ENCODE measurements at places on chromosomes 11 and 22. TPM values are rescaled to one million over a fixed set of nuclear protein-coding genes. Genes with fewer than 3 reads are reported as not detected.

DNA sequence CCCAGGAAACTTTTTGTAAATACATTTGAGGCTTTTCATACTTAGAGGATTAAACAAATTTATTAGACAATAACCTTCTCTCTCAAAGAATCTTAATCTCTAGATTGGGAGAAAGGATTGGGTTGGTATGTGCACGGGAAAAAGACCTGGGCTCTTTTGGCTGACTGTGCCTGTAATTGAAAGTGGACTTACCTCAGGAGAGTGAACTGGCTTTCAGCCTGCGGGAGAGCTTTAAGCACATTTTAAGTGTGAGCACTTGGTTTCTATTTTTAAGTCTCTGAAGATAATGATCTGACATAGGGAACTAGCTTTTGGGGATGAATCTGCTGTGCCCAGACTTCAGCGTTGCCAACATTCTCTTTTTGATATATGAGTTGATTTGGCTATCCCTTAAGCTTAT is 35.8 kb downstream of the UVRAG start:
- no peak for DNase-seq

The RIN1 gene
- total RNA-seq, result 0.43 TPM

The CDC42EP2 gene
- total RNA-seq, result 0.38 TPM

- DNase-seq, result no peak
Observed at GRCh38 chr11:120170741-120171261, 32.9 kb upstream of the TRIM29 start.

The C22orf23 gene
- total RNA-seq, result not detected

The GTPBP1 gene
- 111 TPM for total RNA-seq

DNA sequence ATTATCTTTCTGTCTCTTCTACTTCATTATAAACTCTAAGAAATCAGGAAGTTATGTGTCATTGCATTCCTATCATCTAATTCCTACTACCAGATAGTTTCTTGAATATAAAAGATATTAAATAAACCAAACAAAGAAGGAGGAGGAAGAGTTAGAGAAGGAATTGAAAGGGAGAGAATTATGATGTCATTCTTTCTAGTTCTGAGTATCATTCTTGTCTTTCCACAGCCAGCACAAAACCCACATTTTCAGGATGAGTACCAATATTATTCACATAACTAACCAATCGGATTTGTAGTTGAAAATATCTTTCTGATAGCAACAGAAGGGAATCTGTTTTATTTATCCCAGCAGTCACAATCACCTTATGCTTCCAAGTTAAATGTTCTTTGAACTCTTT is 13.3 kb downstream of the MS4A13 start:
- DNase-seq, result no peak

DNA sequence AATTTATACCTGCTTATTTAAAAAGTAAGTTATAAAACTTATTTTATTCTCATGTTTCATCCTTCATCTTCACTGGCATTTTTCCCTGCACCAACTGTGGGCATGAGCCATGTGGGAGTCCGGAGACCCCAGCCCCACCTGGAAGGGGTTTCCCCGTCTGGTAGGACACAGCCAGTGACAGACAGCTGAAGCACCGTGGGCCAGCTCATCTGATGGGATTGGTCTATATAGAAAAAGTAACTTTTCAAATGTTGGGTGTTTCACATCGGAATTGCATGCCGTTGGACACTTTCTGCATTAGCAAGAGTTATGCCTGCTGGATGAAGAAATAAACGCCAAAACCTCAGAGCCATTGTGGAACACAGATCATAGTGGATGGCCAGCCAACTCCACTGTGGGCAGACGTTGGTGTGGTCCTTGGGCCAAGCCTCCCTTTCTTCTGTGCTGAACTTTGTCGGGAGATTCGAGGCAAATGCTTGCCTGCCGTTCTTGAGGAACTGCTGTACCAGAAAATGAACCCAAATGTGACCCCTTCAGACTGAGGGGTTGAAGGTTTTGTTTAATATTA is 1329.3 kb downstream of the TBC1D22A start:
- no peak for DNase-seq

Data from activated CD4-positive, alpha-beta memory T cell treated with anti-CD3 and anti-CD28 coated beads, Interleukin-2, amount 10 ng/mL, durations not matched to agents 7 days and 5 days (primary cell).